Stimulated activated CD4-positive, alpha-beta T cell treated with anti-CD3 and anti-CD28 coated beads, Interleukin-1b, Interleukin-23, amount 100 ng/mL, for 1 hour (primary cell): ENCODE measurements at places on chromosomes 11 and 22.

GRCh38 chr22:42160251-42160650 is 29.6 kb upstream of the CYP2D6 start:
- DNase-seq, result no peak

- DNase-seq, result no peak
Observed at GRCh38 chr11:86990031-86990430, 34.8 kb upstream of the FZD4 start.

- no peak for DNase-seq
Observed at GRCh38 chr11:119520400-119520799, 97.4 kb upstream of the THY1 start.

DNA sequence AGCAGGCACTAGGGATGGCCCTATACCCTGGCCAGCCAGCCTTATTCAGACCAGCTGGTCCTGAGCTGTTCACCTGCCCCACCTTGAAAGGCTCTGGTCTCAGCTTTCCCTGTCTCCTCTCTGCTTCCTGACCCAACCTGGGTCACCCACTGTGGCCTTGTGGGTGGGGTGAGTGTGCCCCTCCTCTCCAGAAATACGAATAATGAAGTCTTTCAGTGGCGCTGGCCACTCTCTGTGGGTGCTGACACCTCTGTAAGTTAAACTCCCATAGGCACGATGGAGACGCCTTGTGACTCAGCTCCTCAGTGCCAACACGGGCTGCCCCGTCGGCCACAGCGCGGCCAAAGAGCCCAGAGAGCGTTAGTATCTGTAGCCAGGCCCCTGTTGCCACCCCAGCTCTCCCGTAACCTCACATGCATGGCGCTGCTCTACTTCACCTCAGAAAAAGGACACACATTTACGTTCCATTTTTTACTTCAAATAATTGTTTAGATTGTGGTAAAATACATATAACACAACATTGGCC is 74.6 kb upstream of the SEPTIN5 start:
- no peak for DNase-seq

- no peak for DNase-seq
Observed at GRCh38 chr22:44616882-44617655, 84.9 kb upstream of the PRR5 start.

GRCh38 chr22:35266277-35266676 is 9.0 kb downstream of the HMGXB4 start:
- DNase-seq, result no peak

GRCh38 chr11:31096191-31096805 is 273.2 kb downstream of the DCDC1 start:
- no peak for DNase-seq

- no peak for DNase-seq
Observed at GRCh38 chr11:107259811-107260221, 197.8 kb downstream of the CWF19L2 start.

DNA sequence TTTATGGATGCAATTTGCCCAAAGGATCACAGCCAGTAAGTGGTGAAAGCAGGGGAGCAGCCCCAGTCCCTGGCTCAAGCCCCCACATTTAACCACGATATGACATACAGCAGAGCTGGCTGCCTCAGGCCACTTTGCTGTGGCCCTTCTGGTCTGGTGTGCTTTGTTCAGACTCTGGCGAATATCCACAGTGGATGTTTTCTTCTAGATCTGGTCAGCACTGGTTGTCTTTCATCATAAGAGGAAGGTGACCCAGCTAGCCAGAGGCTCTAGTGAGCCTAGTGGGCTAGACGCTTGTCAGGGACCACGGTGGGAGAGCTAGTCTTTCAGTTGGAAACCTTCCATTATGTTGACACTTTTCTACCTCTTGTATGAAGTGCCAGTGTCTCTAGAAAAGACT is 42.5 kb downstream of the DGCR2 start:
- no peak for DNase-seq

GRCh38 chr11:81772166-81772565 is 961.5 kb downstream of the FAM181B start:
- DNase-seq, result no peak

- no peak for DNase-seq
Observed at GRCh38 chr11:65452806-65453490, 30.4 kb downstream of the NEAT1 start.
